Spinal cord (tissue), 10 donors: ENCODE measurements at places on chromosomes 11 and 22. TPM values are rescaled to one million over a fixed set of nuclear protein-coding genes. Genes with fewer than 3 reads are reported as not detected.
A peak's percentile ranks its signal among the peaks of the same experiment; 100 is the strongest.

Gene TMEM109
- 33.5 TPM for total RNA-seq

Gene KIF18A
- 4.7 TPM for total RNA-seq

Gene OR52H1
- 0.55 TPM for total RNA-seq

Gene TUB
- total RNA-seq = 73.3 TPM

Gene EXPH5
- 8.2 TPM for total RNA-seq

DNA sequence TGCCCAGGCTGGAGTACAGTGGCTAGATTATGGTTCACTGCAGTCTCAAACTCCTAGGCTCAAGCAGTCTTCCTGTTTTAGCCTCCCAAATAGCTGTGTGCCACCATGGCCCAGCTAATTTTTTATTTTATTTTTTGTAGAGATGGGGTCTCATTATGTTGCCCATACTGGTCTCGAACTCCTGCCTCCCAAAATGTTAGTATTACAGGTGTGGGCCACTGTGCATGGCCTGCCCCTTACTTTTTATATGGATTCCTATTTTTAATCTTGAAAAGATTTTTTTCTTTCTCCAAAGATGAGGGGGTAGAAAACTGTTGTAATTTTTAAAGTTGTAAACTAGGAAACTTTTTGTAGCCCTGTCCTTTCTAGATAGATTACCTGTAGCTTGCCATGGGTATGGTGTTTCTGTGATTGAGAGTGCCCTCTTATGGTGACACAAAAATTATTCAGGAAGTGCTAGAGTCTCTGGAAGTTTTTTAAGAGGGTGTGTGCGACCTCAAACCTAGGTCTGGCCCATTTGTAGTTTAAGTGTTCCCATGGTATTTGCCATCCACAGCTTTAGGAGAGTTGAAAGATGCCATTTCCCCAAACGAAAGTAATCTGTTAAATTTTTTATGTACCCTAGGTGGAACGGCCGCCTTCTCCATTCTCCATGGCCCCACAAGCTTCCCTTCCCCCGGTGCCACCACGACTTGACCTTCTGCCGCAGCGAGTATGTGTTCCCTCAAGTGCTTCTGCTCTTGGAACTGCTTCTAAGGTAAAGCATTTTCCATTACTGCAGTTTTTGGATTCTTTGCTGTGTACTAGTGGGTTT, 32.4 kb downstream of the MCAM start:
- peak; percentile 44 for DNase-seq

GRCh38 chr11:130712480-130712879, 203.8 kb downstream of the SNX19 start:
- DNase-seq = no peak

GRCh38 chr11:82732348-82732733, 1.3 kb downstream of the FAM181B start:
- no peak for DNase-seq

GRCh38 chr11:35619116-35619854, 1.0 kb downstream of the FJX1 start:
- no peak for DNase-seq

DNA sequence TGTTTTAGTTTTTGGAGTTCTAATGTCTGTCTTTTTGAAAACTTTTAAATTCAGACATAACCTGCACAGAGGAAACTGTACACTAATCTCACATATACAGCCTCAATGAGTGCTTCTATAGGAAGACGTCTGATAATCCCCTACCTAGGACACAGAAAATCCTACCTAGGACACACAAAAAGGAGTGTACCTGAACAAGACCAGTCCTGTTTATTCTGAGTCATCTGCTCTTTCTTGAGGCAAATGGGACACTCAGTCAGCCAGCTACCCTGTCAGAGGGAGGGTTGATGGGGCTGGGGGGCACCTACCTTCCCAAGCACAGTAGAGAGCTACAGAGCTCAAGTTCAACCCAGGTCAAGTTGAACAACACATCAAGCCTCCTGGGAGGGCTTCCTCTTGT, 346.6 kb upstream of the NCAM1 start:
- no peak for DNase-seq

GRCh38 chr22:49704345-49705215, 123.1 kb downstream of the BRD1 start:
- no peak for DNase-seq

DNA sequence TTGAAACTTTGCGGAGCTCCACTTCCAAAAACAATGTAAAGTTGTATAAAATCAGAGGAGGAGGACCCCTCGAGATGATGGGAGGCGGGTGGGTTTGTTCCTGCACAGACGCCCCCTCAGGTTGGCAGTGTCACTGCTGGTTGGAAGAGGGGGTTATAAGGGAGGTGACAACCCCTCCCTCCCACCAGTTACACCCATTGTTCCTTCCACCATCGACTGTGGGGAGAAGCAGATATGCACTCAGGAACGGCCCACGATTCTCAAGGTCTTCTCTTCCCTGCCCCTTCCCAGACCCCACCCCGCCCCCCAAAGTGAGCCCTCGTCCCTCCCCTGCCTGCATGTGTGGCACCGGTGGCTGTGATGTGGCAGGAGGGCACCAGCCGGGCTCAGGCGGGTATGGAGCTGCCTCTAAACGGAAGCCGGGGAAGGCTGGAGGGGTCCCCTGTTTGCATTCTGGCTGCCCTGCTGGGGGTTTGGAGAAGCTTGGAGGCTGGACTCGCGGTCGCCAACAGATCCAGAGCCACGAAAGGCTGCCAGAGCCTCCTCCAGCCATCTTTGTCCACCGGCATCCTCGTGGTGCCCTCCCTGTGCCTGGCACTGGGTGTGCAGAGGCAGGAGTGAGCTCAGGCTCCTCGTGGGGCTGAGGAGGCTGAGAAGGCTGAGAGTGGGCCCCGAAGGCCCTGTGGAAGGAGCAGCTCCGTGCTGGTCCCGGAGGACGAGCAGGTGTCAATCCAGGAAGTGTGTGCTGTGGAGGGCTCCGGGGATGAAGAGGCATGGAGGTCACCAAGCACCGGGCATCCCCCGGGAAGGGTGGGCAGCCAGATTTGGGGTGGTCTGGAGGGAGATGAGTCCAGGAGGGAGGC, 778 bp downstream of the KDELR3 start:
- DNase-seq = no peak

DNA sequence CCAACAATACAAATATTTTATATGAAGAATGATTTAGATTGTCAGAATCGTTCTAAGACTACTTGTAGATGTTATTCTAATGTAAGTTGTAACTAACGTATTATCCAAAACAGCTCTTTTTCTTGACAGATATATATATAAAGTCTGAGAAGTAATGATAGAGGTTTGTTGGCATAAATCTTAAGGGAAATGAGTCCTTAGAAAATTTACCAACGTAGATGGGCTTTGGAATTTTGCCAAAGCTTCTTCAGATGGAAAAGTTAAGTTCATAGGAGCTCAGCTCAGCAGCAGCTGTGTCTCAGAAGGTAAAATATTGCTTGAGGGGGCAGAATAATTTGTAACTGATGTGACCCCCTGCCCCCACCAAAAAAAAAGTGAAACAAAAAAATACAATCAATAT, 66.7 kb downstream of the BID start:
- DNase-seq = no peak

GRCh38 chr22:39839917-39840510, 53.5 kb downstream of the ENTHD1 start:
- DNase-seq = no peak

DNA sequence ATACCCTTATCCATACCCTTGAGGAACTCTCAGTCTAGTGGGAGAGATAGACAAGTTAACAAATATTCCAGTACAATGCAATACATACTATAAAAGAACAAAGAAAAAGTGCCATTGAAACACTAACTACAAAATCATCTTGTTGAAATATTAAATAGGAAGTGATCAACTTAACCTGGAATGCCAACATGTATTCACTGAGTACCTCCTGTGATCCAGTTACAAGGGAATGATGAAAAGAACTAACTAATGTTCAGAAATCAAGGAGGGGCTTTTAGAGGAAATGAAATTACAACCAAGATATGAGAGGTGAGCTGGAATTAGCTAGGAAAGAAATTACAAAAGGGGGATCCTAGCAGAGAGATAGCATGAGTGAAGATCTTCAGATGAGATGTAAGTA, 6.2 kb upstream of the FIBIN start:
- no peak for DNase-seq

- no peak for DNase-seq
Observed at GRCh38 chr11:64538501-64538951, 52.5 kb upstream of the SLC22A12 start.

DNA sequence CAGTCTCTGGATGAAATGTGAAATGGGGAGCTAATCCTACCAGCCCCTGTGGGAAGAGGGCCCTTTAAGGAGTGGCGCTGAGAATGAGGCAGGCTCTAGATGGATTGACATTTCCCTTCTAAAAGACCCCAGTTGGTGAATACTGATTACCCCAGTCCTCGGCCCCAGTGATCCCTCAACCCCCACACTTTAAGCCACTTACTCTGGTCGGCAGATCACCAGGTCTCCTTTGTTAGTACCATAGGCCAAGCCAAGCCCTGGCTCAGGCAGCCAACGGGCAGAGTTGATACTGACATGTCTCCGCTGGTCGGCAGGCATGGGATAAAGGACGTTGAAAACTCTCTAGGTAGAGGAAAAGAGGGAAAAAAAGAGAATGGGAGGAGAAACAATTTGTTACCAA, 26.1 kb upstream of the CHRM4 start:
- DNase-seq = no peak

DNA sequence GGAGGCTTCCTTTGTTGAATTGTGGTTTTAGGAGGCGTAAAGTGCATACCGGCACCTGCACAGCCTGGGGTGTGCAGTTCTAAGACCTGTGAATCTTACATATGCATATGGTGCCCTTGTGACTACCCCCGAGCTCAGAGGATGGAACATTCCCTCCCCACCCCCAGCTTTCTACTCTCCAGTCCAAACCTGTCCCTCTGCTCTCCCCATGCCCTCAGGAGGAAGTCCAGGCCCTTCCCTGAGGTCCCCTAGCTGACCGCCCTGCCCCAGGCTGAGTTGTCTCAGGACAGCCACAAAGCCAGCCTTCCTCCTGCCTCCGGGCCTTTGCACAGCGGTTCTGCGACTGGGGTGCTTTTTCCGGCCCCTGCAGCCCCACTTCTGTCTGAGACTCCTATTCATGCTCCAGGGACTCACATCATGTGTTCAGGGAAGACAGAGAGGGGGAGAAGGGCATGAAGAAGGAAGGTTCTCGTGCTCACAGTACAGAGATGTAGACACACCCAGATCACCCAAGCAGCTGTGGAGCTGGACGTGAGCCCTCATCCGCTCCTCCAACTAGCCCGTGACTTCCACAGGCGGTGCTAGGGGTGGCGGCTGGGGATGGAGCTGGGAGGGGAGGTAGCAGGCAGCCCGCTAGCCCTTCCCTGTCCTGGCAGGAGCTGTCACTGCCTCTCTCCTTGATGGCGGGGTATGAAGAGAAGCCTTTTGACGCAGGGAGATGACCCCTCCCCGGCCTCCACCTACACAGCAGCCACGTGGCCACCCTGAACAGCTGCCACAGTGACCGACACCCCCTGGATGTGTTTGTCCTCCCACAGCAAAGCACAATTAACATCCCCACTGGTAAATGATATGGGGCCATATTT, 50.8 kb downstream of the FLRT1 start:
- DNase-seq = no peak
